HT1080 (cell line): ENCODE measurements at places on chromosomes 4 and X.
A peak's percentile ranks its signal among the peaks of the same experiment; 100 is the strongest.

- DNase-seq = peak; percentile 44
These were observed 125.7 kb downstream of the CRLF2 start for GRCh38 chrX:1086444-1087409.

DNA sequence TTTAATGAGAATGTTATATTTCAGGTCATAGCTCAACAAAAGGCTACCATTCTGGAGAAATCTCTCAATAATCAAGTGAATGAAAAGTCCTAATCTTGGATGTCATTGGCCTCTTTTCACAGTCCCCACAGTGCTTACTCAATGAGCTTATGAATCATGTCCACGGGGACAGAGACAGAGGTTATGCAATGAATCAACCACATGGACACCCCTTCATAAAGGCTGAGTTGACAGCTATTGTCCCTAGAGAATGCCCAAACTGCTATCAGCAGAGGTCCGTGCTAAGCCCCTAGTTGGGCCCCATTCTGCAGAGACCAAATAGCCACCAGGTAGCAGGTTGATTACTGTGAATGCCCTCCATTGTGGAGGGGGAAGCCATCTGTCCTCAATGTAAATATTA, 158.1 kb downstream of the LHFPL1 start:
- no peak for DNase-seq

- DNase-seq = no peak
These were observed 149.3 kb upstream of the SLC4A4 start for GRCh38 chr4:71189471-71189870.

DNA sequence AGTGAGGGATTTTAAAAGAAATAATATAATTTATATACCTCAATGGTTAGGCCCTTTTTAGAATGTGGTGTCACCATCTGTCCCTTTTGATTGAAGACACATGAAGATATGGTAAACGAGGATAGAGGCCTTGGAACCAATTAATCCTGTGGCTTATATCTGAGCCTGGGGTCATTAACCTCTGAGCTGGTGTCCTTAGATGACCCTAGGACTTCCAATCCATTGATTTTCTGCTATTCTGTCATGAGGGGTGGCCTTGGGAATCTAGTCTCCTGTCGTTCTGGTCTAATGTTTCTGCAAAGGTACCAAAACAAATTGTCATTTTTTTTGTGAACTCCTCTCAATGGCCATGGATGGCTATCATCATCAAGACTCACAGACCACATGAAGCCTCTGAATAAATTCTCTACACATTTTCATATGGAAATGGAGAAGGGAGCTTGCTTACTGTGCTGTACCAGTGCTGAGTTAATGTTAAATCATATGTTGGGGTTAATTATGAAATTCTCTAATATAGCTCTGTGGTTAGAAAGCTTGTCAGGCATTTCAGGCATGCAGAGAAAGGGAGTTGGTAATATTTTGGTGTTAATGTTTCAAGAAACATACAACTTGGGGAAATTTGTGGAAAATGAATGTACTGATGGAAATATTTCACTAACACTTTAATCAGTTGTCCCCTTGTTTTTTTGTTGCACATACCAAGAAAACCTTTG, 204.2 kb upstream of the IL15 start:
- no peak for DNase-seq

DNA sequence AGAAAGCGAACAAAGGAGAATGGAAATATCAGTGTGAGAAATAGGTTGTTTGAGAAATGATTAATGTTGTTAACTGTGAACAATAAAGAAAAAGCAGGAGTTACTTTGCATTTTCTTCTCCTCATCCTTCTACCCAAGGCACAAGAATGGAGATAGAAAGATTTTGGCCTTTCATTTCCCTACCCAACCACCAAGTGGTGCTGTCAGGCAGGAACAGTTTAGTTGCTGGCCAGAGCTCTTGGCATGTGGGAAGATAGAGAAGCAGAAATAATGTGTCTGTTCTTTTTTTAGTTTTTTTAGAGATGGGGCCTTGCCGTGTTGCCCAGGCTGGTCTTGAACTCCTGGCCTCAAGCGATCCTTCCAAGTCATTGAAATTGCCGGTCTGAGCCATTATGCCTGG, 12.8 kb downstream of the HOPX start:
- DNase-seq = no peak

DNA sequence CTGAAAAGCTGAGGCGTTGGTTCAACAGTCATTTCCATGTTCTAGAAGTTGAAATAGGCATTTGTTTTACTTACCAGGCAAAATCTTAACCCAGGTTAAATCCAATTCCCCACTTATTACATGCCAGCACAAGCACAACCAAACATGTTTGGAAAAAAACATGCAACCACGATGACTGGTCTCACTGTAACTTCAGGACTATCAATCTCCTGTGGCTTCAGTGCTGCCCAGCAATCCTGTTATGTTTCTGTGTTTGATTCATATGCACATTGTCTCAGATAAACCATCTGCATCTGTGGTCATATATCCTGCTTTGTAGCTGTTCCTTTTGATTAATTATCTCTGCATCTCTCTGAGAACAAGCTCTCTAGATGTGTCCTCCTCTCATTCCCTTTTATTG, 28.3 kb downstream of the PRDM8 start:
- DNase-seq = no peak

DNA sequence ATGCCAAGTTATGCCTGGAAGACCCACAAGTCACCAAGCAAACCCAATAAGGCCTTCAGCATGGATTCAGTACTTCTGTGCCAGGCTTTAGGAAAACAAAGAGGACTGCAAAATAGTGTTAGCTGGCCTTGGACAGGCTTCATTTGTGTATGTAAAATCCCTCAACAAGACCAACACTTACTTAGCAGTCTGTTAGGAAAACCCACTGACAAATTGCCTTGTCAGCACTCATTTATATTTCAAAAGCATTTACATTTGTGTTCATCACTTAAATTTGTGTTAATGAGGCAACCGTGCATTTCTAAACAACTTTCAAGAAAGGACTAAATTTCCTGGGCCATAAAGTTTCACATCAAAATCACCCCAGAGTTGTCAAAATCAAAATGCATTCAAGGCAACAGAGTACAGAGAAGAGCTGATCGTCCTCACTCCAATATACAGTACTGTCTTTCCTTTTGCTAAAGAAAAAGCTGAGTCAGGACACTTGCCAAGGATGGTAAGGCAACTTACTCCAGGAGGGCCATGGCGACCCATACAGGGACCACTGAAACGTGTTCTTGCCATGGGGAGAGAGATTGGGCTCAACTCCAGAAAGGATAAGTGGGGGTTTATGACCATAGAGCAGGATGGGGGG, 1.6 kb downstream of the S100G start:
- DNase-seq = no peak

- peak; percentile 1 for DNase-seq
These were observed 141.0 kb upstream of the FAM47C start for GRCh38 chrX:36867143-36867542.

- DNase-seq = no peak
These were observed 10.1 kb upstream of the ADH1A start for GRCh38 chr4:99300934-99301333.

GRCh38 chr4:26931451-26931850, 70.8 kb downstream of the STIM2 start:
- DNase-seq = no peak

DNA sequence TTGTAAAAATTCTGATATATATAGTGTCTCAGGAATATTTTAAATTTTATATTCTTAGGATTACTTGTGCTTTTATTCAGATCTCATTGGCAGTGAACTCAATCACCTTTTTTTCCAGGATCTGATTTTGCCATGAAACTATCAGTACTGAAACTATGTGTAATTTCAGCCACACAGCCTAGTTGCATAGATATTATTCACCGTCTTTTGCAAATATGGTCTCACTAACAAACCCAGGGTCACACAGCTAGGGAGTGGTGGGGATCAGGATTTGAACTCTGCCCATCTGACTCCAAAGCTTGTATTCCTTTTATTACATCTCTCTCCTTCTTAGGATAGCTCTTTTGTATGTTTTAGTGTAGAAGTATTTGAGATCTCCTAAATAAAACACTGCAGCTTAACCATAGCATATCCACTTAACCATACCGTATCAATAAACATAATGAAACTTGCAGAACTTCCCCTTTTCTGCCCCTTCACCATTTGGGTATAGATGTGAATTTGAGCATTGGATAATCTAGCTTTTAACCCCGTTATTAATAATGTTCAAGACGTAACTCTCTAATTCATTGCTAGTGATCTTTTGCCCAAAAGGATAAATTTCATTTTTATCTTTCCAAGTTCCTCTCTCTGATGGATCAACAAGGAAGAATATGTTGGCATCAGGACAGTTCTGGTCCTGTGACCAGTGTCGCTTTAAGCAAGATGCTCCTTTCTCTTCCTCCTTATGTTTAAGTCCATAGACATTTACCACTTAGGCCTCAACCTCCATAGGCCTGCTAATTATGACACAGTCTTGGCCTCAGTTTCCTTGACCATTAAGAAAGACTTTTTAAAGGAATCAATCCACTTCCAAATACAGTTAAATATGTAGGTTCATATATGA, 74.6 kb downstream of the RAPGEF2 start:
- DNase-seq = no peak

DNA sequence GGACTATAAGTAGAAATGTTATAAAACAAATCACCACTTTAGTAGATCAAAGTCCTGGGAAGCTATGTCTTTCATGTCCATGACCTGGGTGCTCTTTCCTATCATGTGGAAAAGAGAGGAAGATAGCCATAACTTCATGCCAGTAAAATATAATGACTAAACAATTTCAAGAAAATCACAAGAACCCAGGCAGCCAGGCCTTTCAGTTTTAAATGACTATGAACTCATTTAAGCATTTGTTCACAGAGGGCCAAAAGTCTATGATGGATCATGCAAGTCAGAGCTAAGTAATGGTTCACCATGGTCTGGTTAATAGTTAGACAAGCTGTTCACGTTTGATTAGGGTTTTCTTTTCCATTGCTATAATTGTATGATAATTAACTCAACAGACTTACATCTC, 155.8 kb downstream of the PPARGC1A start:
- DNase-seq = no peak

DNA sequence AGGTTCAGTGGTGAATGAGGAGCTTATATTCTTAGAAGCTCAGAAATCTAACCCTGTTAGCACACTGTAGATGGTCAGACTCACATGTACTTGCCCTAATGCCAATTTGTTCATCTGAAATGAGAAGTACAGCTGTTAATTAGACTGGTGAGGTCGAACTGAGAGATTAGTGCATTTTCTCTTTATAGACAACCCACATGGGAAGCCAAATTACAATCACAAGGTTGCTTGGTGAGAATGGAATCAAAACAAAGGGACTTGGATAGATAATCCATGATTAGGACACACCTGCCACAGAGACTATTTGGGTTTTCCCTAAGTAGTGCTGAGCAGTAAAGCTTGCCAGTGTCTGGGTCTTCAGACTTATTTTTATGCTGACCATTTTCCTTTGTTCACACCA, 88.3 kb downstream of the POLA1 start:
- DNase-seq = no peak
